Lung microvascular endothelial cell (primary cell): ENCODE measurements at places on chromosomes 6 and 20. TPM values are rescaled to one million over a fixed set of nuclear protein-coding genes. Genes with fewer than 3 reads are reported as not detected.
A peak's percentile ranks its signal among the peaks of the same experiment; 100 is the strongest.

DNA sequence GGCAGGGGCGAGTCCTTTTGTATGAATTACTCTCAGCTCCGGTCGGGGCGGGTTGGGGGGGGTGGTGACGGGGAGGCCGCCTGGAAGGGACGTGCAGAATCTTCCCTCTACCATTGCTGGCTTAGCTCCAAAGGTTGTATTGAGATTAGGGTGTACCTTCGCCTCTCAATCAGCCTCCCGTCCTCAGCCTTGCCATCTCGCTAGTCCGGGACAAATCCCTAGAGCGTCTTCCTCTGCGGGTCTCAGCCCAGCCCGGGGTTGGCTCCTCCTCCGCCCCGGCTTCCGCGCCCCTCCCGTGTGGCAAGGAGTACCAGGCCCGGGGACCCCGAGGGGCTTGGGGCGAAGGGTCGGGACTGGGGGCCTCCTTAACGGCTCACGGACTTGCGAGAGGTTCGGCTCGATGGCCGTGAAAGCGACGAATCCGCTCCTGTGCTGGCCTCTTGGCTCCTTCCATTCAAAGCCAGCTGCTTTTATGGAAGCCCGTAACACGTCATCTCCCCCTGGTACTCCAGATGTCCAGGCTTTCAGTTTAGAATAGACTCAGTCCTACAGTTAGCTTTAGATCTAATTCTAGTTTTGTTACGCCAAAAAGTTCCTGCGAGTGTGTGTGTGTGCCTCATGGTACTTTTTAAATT, 636 bp upstream of the EEF1A1 start:
- DNase-seq, result peak; percentile 84

- no peak for DNase-seq
Observed at GRCh38 chr20:50879649-50880550, 51.3 kb downstream of the ADNP start.

DNA sequence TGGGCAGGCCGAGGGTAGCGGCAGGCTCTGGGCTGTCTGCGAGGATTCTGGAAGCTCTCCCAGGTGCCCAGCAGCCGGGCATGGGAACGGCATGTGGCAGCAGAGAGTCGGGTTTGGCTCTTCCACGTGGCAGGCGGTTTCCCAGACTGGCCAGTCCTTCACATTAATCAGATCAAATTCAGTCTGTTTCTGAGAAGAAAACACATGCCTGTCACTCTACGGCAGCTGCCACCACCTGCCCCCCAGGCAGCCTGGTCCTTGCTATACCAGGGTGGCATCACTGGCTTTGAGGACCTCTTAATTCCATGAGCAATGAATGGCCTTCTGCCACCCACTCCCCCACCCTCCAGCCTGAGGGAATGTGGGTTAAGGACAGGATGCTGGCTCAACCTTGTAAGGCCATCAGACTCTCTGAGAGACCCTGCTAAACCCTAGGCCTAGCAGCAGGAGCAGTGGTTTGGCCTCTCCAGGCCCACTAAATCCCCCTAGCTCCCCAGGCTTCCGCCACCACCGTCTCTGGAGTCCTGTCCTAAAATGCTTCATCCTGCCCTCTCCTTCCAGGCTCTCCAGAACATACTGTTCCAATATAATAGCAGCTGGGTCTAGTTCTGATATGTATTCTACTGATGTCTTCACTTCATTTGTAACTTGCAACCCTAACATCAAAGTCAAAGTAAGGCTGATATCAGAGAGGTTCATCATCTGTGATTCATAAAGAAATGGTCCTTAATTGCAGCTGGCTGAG, 47.8 kb downstream of the PLCG1 start:
- DNase-seq, result no peak

SMIM13 gene
- 9.6 and 12.7 TPM in 2 replicates for total RNA-seq

GRCh38 chr6:139580592-139581484, 206.4 kb upstream of the CITED2 start:
- no peak for DNase-seq

GRCh38 chr6:13156381-13156780, 172.0 kb downstream of the TBC1D7 start:
- no peak for DNase-seq

DNA sequence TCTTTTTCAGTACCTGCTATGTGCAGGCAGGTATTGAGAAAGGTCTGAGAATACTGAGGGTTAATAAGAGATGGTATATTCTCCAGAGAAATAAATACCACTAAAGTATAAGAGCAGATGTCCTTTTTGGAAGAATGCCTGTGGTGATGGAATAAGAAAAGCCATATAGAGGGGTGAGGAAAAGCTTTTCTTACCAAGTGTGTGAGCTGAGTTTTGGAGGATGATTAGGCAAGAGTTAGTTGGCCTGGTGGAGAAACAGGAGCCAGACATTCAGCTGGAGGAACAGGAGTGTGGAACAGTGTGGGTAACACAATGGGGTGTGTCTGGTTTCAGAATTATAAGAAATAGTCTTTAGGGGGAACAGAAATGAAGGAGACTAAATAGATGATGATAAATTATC, 19.9 kb downstream of the ZNF451 start:
- DNase-seq, result no peak

CST2 gene
- total RNA-seq, result not detected in 2 replicates

GRCh38 chr6:23713211-23713610, 412.8 kb upstream of the NRSN1 start:
- no peak for DNase-seq

GRCh38 chr6:100144991-100145390, 151.0 kb upstream of the MCHR2 start:
- DNase-seq, result no peak

CPXM1 gene
- total RNA-seq, result 0.22 and 0.79 TPM in 2 replicates

- no peak for DNase-seq
Observed at GRCh38 chr6:117448011-117448410, 22.3 kb upstream of the ROS1 start.

GRCh38 chr6:69012211-69012610, 377.1 kb downstream of the ADGRB3 start:
- DNase-seq, result no peak

DNA sequence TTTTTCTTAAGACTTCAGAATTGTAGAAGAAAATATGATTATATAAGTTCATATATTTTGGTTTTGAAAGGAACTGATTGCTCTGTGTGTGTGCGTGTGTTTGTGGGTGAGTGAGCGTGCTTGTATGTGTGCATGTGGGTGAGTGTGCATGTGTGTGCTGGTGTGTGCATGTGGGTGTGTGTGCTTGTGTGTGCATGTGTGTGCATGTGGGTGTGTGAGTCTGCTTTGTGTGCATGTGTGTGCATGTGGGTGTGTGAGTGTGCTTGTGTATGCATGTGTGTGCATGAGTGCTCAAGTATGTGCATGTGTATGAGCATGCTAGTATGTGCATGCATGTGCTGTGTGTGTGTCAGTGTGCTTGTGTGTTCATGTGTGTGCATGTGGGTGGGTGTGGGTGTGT, 238.5 kb downstream of the CDC5L start:
- DNase-seq, result no peak

- DNase-seq, result no peak
Observed at GRCh38 chr6:54970337-54970736, 123.8 kb downstream of the FAM83B start.

C20orf141 gene
- not detected in 2 replicates for total RNA-seq

GRCh38 chr6:56450882-56451739, 191.6 kb downstream of the DST start:
- DNase-seq, result peak; percentile 18

OR5V1 gene
- total RNA-seq, result not detected in 2 replicates

DNA sequence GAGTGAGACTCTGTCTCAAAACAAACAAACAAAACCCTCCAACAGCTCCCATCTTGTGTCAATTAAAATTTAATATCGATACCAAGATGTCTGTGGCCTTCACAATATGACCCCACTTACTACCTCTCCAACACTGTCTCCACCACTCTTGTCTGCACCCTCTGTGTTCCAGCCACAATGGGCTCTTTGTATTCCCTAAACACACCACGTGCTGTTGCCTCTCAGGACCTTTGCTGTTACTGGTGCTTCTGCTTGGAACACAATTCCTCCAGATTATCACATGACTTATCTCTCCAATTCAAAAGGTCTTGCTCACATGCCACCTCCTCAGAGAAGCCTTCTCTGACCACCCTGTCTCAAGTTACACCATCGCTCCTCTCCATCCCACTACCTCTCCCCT, 6.0 kb upstream of the HCK start:
- DNase-seq, result no peak

- peak; percentile 50 for DNase-seq
Observed at GRCh38 chr20:36541227-36541767, at the start of gene MYL9. Gene MYL9, plus strand, starts transcription at chr20:36541519. Its CDS starts 3,366 bp downstream, at chr20:36544885.

- peak; percentile 32 for DNase-seq
Observed at GRCh38 chr6:109322825-109323224, 59.4 kb downstream of the CD164 start.

GRCh38 chr20:57278457-57278856, 12.0 kb upstream of the BMP7 start:
- DNase-seq, result no peak

DNA sequence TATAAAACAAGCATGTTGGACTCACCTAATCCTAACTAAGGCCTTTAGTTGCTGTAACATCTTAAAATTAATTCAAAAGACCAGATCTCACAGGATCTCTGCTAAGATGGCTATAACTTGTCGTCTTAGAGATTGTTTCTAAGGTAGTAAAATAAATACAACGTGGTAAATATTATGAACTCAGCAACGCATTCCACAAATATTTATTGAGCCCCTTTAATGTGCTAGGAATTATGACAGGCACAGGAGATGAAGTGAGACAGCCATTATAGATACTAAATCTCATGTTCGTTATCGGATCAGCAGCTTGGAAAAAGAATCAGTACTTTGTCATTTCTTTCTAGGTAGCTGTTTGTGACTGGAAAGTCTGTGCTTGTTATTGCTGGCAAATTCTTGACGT, 20.9 kb upstream of the MCM3 start:
- peak; percentile 13 for DNase-seq

DNA sequence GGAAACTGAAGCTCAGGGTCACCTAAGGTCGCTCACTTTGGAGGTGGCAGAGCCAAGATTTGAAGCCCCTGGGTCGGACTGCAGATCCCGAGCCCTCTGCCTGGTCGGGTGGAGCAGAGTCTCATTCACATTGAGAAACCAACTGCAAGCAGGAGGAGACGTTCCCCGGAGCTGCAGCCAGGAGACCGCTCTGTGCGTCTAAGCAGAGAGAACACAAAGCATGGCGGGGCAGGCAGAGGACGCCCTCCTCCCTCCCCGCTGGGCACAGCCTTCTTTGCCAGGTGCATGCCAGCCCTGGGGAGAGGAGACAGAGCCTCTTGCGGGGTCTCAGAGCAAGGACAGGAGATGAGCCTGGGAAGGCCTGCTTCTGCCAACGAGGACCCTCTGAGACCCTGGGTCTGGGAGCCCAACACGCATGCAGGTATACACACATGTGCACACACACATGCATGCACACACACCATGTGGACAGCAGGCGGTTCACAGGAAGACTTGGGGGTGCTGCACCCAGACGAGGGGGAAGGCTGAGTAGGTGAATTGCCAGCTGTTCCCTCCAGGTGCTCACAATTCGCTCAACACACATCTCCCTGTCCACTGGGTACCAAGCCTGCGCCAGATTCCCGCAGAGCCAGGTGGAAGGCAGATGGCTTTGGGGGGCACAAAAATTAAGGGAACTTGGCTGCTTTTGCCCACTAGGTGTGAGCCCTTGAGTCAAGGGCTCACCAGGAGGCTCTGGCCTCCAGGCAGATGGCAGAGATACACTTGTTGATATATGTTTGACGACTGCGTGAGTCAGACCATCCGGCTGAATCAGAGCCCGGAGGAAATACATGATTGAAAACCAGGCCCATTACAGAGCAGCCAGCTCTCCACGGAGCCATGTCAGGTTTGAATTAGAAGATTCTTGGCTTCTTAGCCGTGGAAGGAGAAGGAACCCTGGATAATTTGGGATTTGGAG, 5.5 kb upstream of the NTSR1 start:
- DNase-seq, result peak; percentile 96

DNA sequence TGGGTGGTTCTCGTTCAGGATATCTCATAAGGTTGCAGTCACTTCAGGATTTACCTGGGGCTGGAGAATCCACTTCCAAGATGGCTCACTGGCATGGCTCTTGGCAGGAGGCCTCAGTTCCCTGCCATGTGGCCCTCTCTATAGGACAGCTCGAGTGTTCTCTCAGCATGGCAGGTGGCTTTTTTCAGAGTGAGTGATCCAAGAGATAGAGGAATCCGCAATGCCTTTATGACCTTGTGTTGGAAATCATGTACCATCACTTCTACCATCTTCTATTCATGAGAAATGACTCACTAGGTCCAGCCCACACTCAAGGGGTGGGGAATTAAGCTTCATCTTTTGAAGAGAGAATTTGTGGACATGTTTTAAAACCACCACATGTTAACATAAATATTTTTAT, 37.8 kb downstream of the PPP1R16B start:
- no peak for DNase-seq

DNA sequence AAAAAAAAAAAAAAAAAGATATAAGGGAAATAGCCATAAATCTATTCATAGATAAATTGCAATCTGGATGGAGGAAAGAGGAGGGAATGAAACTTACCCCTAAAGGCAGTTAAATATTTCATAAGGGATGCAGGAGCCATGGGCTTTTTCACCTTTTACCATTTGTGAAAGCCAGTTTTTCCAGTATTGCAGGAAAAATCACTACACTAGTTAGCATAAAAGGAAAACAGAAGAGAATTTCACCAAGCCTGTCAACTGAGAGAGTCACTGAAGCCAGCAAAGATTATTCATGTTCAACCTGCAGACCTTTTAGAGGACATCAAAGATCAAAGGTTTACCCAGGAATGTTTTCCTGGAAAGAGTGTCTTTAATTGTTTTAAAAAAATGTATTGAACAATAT, 969.7 kb downstream of the KIF16B start:
- no peak for DNase-seq

DNA sequence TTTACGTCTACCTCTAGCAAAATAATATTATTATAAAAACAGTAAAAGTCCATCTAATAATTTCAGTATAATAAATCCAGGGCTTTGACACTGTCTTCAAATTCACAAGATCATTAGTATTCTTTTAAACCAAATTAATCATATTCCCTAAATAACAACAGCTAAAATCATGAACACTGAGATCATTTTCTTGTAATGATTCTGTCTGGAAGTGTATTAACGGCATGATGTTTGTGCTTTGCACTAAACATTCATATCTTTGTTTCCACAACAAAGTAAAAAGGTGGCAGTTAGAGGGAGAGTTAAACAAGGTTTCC, 18.8 kb downstream of the HIVEP2 start:
- no peak for DNase-seq

TRIM40 gene
- not detected in 2 replicates for total RNA-seq

DNA sequence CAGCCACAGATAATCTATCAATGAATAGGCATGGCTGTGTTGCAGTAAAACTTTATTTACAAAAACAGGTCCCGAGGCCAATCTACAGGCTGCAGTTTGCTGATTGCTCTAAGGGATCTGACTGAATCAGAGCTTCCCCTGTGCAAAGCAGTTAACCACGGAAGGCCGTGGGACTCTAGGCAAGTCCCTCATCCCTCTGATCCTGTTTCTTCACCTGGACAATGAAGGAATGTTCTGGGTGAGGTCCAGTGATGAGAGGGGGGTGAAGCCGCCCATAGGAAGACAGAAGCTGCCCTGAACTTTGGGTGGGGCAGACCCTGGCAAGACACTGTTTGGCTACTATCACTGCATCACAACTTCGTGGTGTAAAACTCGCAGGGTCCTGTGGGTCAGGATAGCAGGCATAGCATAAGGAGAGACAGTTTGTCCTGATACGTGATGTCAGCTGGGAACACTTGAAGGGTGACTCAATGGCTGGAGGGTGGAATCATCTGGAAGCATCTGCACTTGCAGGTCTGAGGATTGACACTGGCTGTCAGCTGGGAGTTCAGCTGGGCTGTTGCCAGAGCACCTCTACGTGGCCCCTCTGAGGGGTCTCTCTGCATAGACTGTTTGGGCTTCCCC, 33.3 kb upstream of the TGM2 start:
- peak; percentile 18 for DNase-seq
